ENCODE measurements at places on chromosomes 7 and 10.

DNA sequence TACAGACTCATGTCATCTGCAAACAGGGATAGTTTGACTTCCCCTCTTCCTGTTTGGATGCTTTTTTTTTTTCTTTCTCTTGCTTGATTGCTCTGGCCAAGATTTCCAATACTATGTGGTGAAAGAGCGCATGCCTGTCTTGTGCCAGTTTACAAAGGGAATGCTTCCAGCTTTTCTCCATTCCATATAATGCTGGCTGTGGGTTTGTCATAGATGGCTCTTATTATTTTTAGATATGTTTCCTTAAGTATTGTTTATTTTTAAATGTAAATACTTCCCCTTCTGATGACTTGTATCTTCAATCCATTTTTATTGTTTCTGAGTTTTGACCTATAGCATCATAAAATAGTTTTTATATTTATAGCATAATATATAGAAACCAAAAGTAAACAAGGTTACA lies 17.9 kb downstream of the FAM237B start:
- no peak for DNase-seq

- peak; percentile 29 for DNase-seq
These were observed 120.6 kb downstream of the LYZL1 start for GRCh38 chr10:29409241-29410054.

- DNase-seq, result no peak
These were observed 414.2 kb upstream of the GALNT17 start for GRCh38 chr7:70717553-70718329.

DNA sequence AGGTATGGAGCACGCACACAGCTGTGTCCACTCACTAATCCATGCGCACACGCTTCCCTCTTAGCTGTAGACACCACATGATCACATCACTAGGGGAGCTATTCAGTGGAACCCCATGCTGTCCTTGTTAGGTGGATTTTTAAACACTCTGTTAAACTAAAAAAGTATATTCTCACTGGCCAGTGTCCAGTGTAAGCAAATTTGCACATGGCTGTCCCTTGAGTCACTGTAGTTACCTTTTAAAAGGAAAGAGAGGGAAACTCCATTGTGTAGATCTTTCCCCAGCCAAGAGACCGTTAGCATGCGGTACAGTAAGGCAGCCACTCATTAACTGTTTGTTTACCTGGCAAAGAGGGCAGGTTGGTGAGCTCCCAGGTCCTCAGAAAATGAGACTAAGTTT lies 81.6 kb upstream of the INSYN2A start:
- DNase-seq, result no peak

DNA sequence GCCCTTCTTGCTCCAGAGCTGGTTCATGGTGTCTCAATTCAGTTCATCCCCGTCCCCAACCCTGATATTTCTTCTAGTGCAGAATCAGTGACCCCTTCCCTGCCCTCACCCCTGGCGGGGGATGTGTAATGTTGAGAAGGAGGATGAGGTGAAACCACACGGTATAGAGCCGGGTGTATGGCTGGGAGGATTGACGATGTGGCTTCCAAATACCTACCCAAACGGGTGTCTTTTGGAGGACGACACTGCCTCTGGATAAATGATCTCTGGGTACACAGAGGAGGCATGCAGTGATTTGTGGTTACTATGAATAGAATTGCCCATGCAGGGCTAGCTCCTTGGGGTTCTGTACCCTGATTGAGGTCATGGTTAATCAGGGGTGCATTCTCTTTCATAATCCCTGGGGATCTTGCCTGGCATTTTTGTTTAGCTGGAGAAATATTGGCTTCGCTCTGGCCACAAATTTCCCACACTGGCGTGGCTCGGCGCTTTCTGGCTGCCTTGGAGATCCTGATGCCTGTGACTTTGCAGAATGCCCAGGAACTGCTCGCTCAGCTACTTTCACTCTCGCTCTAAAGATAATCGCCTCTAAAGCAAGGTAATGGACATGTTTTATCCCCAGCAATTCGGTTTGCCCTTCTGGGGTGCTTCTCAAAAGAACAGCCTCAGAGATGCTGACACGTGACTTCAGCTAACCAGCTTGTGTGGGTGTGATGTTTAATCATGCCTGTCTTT lies 89.2 kb downstream of the RBM20 start:
- DNase-seq, result no peak

DNA sequence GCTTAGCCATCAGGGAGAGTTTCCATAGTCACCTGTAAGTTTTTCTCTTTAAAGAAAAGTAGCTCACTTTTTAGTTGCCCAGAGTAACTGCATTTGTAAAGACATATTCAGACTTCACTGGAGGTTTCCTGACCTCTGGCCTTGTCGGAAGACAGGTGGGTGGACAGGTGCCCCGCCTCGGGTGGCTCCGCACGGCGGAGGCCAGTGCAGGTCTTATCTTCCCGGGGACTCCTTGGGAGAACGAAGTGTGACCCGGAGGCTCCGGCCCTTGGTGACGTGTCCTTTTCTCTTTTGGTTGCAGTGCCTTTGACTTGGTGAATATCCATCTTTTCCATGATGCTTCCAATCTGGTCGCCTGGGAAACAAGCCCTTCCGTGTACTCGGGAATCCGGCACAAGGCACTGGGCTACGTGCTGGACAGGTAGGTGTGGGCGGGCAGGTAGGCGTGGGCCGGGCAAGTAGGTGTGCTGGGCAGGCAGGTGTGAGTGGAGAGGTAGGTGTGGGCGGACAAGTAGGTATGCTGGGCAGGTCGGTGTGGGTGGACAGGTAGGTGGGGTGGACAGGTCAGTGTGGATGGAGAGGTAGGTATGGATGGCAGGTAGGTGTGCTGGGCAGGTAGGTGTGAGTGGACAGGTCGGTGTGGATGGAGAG lies 75.8 kb downstream of the NKX6-2 start:
- DNase-seq, result no peak

GRCh38 chr10:102335184-102335583 lies 60.3 kb upstream of the NFKB2 start:
- no peak for DNase-seq

DNA sequence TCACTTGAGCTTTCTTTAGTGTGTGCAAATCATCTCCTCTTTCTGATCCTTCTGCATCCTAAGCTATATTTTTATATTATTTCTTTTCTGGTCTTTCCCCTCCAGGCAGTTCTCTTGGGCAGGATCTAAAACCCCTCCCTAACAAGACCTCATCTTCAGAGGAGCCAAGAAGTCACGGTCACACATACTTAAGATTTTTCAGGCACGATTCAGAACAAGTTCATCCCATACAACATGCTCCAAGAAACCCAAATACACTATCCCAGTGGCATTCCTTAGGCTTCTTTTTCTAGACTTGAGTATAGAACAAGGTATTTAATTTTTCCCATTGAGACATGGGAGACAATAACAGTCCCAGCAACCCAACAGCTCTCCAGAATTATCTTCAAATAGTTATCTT lies 1251.5 kb downstream of the DNAJB9 start:
- DNase-seq, result no peak

GRCh38 chr7:141702047-141702567 lies at the start of gene DENND11:
Gene DENND11, minus strand, starts transcription at chr7:141702166. Its CDS starts 13 bp downstream, at chr7:141702153.
- peak; percentile 66 for DNase-seq

DNA sequence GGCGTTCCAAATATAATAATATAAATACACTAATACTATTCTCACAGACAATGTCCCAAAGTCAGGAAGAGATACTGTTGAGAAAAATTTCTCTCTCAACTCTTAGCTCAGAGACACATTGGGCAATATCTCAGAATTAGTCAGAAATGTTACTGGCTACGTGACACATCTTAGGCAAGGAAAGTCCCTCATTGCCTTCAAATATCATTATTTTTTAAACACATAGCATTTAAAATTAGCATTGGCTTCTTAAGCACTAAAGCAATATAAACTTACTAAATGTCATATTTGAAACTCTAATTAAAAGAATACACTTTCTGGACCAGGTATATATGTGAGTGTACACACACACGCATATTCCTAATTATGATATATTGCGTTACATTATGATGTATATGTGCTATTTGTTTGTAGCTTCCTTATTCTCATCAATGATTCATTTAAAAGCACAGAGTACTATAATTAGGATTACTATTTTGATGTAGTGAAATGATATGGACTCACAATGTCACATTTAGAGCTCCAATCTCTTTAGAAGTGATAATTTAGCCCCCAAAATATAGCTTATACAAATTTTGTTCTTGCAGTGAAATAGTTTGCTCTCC lies 255.8 kb downstream of the TWIST1 start:
- no peak for DNase-seq

DNA sequence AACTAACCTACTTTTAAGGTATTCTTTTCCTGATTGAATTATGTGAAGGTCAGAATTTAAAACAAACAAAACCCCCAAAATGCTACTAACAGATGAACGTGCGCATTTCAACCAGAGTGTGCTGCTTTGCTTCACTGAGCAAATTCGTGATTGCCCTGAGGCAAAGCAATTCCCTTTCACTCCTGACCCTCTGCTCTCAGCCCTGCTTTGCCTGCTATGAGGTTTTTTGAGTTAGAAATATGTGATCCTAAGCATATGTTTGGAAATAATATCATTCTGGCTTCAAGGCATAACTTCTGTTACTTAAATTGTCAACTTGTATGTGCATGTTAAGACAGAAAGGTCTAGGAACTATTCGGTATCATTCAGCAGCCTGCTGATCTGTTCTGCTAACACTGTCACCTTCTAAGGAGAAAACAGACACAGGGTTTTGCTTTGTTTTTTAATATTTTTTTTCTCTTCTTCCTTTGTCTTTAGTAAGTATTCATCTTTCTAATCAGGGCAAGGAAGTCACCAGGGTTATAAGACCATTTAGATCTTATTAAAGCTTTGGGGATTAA lies 124.2 kb downstream of the GNAT3 start:
- DNase-seq, result no peak

- no peak for DNase-seq
These were observed 37.4 kb downstream of the USP54 start for GRCh38 chr10:73553761-73554160.

DNA sequence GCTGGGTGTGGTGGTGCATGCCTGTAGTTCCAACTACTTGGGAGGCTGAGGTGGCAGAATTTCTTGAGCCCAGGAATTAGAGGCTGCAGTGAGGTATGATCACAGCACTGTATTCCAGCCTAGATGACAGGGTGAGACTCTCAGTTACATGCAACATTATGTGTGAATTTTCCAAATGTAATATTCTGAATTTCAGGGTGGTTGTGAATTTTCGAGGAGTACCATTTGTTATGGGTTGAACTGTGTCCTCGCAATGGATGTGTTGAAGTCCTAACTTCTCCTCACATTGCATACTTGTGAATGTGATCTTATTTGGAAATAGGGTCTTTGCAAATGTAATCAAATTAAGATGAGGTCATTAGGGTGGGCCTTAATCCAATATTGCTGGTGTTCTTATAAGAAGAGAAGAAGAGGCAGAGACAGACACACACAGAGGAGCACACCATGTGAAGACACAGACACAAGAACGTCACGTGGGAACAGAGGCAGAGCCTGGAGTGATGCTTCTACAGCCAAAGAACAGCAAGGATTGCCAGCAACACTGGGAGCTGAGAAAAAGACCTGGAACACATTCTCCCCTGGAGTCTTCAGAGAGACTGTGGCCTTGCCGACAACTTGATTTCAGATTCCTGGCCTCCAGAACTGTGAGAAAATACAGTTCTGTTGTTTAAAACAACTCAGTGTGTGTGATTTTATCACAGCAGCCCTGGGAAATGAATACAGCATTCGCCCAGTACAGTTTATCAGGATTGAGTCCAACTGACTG lies 91.9 kb downstream of the ZNF783 start:
- DNase-seq, result no peak

- no peak for DNase-seq
These were observed 253.1 kb upstream of the NEBL start for GRCh38 chr10:21150166-21150565.

GRCh38 chr10:689452-690371 lies at the start of gene DIP2C:
Gene DIP2C, minus strand, starts transcription at chr10:689668. Its CDS starts 90 bp downstream, at chr10:689578.
- no peak for DNase-seq

DNA sequence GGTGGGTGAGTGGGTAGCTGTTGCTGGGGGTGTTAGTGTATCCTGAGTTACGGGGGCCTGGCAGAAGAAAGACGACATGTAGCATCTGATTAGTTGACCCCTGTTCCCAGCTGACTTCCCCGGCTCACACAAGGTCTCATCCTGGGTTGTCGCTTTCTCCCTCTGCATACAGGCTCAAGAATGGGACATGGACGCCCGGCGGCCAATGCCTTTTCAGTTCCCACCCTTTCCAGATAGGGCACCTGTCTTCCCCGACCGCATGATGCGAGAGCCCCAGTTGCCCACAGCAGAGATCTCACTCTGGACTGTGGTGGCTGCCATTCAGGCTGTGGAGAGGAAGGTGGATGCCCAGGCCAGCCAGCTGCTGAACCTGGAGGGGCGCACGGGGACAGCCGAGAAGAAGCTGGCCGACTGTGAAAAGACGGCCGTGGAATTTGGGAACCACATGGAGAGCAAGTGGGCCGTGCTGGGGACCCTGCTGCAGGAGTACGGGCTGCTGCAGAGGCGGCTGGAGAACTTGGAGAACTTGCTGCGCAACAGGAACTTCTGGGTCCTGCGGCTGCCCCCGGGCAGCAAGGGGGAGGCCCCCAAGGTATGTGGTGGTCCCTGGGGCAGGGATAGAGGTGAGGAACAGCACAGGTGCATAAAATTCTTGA lies 2.9 kb downstream of the ZNF282 start:
- DNase-seq, result no peak

DNA sequence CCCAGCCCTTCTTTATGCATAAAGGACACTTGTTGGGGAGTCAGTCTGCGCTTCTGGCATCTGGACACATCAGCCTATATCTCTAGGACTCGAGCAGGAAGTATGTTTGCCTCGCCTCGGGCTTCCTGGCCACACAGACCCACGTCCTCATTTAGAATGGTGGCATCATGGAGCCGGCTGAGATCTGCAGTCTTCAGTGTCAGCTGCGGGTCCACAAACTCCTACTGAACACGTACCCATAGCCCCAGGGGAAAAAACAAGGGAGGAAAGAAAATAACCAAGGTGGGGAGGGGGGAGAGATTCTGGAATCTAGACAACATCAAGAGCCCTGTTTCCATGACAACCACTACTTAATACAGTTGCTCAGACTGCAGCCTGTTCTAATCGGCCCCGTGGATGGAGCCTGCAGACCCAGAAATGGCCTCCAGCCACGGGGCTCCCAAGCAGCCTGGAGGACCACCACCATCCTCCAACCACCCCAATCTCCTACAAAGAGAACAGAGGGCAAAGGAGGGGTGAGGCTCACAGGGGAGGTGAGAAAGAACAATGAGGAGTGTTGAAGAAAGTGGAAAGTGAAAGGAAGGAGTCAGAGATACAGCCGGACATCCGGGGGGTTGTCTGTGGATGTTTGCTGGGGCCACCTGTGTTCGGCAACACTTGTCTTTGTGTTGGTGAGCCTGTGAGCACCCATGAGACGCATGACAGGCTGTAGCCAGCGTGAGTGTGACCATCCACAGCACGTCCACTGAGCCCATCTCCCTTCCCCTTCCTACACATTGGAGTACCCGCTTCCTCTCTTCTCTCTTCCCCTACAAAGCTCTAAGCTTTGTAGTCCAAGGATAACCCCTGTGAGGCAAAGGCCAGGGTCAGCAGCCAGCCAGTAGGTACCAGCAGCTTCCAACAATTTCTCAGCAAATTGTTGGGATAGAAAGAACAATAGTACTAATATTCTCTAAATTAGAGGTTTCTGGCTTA lies 141.0 kb downstream of the PLXNA4 start:
- no peak for DNase-seq

DNA sequence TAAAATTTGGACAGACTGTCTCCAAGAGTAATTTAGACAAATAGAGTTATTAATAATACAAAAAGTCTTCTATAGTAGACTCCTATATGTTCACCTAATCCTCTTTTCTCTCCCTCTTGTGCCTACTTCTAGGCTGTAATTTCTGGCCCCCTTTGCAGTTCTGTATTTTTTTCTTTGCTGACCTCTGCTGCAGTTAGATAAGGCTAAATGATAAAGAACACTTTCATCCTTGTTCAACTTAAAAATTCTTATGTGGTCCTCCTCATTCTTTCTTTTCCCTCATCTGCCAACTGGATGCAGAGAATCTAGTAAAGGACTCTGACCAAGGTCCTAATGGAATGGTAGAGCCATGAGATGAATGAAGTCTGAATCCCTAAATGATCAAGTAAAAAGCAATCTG lies 20.1 kb downstream of the GLCCI1 start:
- DNase-seq, result no peak

Measured in activated B cell treated with CpG ODN at 0.5 μM for 24 hours (primary cell).